ENCODE measurements at places on chromosomes 11 and 22.

DNA sequence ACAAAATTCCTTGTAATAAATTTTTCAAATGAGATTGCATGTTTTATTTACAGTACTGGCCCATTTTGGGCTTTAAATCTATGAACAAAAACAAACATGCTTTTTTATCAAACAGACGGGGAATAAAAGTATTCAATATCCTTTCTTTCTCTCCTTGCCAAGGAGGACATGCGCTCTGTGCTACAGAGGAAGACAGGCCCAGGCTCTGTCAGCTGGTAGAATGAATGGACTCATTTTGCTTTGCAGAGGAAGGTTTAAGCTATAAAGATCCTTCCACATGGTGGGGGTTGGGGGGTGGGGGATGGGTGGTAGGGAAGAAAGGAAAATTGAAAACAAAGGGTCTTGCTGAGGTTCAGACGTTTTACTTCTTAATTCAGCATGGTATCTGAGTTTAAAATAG lies 575.6 kb downstream of the INSC start:
- DNase-seq = no peak

- DNase-seq = no peak
Observed at GRCh38 chr22:29639096-29639495, 35.7 kb downstream of the NF2 start.

GRCh38 chr11:117794772-117795629 lies 2.0 kb downstream of the DSCAML1 start:
- DNase-seq = no peak

DNA sequence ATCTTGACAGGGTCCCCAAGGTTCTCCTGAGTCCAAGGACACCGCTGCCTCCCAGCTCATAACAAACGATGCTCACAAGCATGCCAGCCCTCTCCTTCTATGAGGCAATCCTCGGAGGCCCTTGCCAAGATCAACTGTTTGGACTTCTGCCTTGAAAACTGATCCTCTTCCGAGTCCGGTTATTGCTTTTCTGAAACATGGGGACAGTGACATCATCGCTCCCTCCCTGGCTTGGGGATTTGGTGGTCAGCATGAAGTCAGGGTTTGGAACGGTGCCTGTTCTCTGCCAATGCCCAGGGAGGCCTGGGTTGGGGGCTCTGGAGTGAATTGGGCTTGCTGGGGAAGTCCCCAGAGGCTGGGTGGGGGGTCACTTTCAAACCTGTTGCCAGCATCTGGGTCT lies 149.3 kb downstream of the FBXO7 start:
- peak; percentile 8 for DNase-seq

DNA sequence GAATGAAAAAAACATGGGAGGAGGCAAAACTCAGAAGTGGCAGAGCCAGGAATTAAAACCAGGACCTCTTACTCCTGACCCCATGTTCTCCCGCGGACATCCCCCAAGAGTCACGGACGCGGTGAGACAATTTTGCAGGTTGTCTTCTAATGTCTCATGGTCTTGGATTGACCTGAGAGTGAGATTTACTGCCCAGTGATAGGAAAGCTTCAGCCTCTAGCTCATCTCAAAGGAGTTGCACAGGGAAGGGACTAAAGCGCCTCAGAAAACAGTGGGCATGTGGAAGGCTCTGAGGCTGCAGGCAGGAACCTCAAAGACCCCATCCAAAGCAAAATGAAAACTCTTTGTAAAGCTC lies 197.4 kb downstream of the ADAMTS15 start:
- no peak for DNase-seq

DNA sequence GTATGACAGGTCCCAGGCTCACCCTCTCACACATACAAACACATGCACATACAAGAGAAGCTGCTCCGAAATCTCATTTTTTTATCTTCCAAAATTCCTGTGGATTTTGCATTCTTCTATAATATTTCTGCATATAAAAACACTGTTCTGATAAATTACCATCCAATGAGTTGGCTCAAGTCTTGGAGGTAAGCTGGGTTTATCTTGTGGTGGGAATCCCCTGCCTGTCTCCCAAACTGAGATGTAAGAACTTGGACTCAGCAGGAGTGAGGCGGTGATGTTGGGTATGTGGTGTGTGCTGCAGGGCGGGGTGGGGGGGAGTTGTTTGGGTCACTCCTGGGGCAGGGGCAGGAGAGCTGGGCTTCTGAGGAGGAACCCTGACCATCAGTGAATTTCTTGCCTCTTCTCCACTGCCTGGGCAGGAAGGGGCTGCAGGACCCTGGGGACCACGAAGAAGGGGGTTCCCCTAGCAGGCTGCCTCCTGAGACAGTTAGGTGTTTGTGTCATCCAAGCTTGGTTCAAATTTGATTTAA lies 6.8 kb upstream of the P2RY6 start:
- no peak for DNase-seq

- DNase-seq = peak; percentile 15
Observed at GRCh38 chr22:25388866-25389540, 169.6 kb downstream of the CRYBB2 start.
